ENCODE measurements at places on chromosomes 1 and 21.

DNA sequence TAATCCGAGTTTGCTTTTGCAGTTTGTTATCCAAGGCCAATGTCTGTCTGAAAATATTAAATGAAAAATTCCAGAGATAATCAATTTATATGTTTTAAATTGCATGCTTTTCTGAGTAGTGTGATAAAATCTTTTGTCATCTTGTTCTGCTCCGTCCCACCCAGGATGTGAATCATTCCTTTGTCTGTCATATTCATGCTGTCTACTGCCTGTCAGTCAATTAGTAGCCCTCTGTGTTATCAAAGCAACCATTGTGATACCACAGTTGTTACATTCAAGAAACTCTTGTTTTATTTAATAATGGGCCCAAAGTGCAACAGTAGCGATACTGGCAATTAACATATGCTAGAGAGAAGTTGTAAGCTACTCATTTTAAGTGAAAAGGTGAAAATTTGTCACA is 819.3 kb downstream of the BRINP3 start:
- DNase-seq, result no peak

GRCh38 chr1:39043513-39043912 is 17.4 kb downstream of the NDUFS5 start:
- no peak for DNase-seq

GRCh38 chr1:182656842-182657397 is 27.5 kb downstream of the RGS8 start:
- DNase-seq, result no peak

- DNase-seq, result no peak
Measured at GRCh38 chr1:20511518-20512428, 3.8 kb upstream of the MUL1 start.

DNA sequence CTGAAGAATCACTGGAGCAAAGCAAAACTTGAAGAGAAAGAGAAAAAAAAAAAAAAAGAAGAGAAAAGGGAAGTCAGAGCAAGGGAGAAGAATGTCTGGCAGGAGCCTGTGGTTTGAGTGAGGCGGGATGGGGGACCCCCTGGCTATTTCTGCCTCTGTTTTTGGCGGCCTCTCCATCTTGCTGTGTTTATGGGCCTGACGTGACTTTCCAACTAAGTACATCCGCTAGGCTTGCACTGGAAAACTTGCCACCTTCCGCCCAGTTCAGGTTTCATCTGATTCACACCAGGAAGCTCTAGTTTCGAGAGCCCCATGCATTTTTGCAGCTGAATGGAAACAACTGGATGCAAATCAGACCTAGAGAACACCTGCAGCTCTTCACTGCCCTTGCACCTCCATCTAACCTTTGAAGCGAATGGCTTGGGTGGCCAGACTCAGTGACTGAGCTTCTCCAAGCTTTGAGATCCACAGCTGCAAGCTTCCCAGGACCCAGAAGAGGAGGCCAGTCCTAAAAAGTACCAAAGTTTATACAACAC is 28.0 kb downstream of the TBX15 start:
- no peak for DNase-seq

DNA sequence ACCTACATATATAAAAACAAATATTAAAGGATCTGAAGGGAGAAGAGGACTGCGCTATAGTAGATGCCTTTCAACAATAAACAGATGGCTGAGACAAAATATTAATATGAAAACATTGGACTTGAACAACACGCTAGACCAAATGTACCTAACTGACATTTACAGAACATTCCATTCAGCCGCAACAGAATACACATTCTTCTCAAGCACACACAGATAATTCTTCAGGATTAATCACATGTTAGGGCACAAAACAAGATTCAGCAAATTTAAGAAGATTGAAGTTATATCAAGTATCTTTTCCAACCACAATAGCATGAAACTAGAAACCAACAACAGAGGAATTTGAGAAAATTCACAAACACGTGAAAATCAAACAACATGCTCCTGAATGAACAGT is 741.4 kb downstream of the ADGRL2 start:
- DNase-seq, result no peak

Data from stimulated activated CD8-positive, alpha-beta memory T cell treated with anti-CD3 and anti-CD28 coated beads, Interleukin-2, amount 100 ng/mL, for 1 hour (primary cell).